Central memory CD4-positive, alpha-beta T cell (primary cell): ENCODE measurements at places on chromosomes 11 and 22.
A peak's percentile ranks its signal among the peaks of the same experiment; 100 is the strongest.

GRCh38 chr11:2865922-2866577 lies 19.5 kb downstream of the CDKN1C start:
- no peak for DNase-seq

DNA sequence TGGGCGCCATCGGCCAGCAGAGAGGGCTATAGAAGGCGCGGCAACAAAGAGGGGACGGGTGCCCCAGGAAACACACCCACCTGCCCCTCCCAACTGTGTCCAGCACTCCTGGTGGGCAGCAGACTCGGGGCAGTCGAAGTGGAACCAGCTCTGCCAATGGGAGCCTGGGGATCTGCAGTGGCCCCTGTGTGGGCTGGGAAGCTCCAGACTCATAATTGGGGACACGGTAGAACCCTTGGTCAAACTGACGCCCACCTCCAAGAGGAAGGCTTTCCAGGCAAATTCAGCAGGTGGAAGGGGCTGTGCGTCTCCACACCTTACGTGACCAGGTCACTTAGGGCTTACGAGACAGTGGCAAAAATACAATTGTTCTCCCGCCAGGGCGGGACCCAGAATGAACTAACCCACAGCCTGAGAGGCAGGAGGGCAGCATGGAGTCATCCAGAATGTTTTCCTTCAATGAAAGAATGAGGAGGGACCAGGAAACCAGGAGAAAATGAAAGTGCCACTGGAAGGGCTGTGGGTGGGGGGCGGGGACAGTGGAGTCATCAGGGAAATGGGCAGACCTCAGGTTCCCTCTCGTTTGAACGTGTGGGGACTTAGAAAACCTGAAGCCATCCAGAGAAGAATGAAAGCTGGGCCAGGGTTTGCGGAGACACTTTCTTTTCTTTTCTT lies 53.2 kb upstream of the SHANK2 start:
- no peak for DNase-seq

DNA sequence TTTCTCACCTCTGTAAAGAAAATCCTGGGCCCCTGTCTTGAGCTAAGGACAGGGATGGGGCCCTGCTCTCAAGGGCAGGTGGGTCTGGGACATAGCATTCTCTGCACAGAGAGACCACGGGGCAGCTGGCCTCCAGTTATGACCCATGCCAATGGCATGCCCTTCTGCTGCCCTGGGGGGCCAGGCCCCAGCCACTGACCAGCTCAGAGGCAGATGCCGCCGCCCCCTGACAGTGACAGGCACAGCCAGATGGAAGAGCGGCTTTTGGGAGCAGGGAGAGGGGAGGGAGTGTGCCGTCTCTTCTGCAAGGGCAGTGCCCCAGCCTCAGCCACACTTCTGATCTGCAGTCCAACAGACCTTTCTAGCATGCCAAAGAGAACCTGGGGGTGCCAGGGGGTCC lies 114.8 kb upstream of the NAV2 start:
- DNase-seq: no peak

DNA sequence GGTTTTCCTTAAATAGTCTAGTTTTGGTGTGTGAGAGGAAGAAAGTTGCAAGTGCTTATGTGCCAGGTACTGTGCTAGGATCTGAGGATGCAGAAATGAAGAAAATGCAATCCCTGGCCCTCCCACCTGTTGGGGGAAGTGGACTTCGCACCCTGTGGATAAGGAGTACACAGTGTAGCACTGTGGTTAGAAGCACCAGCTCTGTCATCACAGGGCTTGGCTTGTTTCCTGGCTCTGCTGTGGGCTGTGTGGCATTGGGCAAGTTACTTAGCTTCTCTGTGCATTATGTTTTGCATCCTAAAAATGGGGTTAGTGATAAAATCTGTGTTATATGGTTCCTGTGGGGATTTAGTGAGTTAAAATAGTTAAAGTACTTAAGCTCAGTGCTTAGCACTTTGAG lies 68.2 kb downstream of the ENDOD1 start:
- no peak for DNase-seq

DNA sequence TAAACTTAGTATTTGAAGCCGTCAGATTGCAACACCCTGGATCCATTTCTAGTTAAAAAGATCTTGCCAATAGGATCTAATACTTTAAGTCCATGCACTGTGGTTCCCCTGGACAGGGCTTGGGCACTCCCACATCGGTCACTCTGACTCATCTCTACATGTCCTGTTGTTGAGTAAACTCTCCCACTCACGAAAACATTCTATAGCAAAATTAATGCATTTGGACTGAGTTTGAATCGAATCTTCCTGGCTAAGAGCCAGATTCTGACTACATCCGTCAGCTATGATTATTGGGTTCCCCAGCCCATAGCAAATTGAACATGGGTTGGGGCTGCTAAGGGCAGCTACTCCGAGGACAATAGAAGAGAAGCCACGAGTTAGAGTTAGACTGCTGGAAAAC lies 182.1 kb upstream of the SORL1-AS1 start:
- DNase-seq: no peak

DNA sequence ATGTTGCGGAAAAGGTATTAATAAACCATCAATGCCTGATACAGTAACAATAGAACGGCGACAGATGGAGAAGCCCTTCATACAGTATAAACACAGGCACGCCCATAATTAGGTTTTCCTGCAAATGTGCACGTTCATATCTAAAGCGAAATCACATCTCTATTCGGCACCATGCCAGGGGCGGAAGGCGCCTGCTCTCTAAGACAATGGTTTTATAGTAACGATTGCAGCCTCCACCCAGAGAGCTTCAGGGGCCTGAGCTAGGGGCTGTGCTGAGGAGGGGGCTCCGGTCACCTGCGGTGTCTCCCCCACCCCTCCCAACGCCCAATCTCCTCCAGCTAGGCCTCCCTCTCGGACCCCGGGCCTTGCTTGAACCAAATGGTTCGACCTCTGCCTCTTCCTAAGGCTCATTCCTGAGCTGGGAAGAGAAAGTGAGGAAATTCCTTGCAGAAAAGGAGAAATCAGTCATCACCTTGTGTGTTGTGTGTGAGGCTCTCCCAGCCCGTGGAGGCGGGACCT lies 9.6 kb downstream of the KRTAP5-5 start:
- DNase-seq: no peak

GRCh38 chr22:26210334-26210733 lies 41.1 kb downstream of the SEZ6L start:
- no peak for DNase-seq

DNA sequence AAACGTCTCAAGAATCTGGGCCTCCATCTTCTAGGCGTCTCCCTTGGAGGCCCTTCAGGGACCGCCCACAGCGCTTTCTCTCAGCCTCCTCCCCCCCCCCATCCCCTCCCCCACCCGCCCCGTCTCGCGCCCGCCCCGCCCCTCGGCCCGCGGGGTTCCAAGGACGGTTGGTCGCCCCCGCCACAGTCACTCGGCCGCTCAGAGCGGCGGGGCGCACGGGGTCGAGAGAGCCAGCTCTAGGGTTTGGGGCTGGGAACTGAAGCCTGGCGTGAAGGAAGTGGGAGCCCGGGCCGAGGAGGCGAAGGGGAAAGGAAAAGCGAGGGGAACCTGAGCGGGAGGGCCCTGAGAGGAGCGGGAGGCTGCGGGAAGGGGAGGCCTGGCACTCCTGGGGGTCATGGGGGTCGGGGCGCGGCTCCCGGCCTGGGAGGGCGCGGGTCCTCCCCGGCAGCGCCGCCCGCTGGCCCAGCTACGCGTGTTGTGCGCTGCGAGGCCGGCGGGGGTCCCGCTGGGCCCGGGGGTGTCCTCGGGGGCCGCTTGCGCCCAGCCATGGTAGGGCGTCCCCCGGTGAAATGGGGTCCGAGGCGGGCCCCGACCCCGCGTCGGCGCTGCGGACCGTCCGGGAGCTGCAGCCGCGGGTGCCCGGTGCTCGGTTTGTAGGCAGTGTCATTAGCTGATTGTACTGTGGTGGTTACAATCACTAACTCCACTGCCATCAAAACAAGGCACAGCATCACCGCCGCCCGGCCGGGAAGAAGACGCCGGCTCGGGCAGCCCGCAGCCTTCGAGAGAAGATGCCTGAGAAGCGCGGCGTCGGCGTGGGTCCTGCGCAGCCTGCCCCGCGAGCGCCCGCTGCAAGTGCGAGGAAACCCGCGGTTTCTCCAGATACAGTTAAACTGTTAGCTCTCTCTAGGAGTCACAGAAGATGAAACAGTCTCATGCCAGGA lies at the start of gene BTG4:
Gene BTG4, minus strand, starts transcription at position 91 of the 944 bp plus-strand sequence. CDS start 13,610 bp downstream, outside the sequence.
- DNase-seq: no peak

- no peak for DNase-seq
Observed at GRCh38 chr11:9396752-9397151, 12.3 kb downstream of the IPO7 start.

DNA sequence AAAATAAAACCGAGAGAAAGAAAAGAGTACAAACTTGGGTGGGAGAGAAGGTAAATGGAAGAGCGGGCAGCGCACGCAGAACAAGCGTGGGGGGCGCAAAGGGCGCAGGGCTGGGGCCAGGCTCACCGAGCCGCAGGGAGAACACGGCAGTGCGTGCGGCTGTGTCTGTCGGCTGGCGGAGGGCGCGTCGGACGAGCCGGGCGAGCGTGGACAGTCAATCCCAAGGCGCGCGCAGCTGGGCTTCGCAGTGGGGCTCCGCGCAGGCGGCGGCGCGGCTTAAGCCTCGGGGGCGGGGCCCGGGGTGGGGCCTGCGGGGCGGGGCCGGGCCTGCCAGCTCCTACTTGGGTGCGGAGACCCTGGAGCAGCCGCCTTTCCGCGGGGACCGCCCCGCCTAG lies at the start of gene UCP2:
Gene UCP2, minus strand, starts transcription at position 249 of the 395 bp plus-strand sequence. CDS start 4,465 bp downstream, outside the sequence.
- peak; percentile 72 for DNase-seq

DNA sequence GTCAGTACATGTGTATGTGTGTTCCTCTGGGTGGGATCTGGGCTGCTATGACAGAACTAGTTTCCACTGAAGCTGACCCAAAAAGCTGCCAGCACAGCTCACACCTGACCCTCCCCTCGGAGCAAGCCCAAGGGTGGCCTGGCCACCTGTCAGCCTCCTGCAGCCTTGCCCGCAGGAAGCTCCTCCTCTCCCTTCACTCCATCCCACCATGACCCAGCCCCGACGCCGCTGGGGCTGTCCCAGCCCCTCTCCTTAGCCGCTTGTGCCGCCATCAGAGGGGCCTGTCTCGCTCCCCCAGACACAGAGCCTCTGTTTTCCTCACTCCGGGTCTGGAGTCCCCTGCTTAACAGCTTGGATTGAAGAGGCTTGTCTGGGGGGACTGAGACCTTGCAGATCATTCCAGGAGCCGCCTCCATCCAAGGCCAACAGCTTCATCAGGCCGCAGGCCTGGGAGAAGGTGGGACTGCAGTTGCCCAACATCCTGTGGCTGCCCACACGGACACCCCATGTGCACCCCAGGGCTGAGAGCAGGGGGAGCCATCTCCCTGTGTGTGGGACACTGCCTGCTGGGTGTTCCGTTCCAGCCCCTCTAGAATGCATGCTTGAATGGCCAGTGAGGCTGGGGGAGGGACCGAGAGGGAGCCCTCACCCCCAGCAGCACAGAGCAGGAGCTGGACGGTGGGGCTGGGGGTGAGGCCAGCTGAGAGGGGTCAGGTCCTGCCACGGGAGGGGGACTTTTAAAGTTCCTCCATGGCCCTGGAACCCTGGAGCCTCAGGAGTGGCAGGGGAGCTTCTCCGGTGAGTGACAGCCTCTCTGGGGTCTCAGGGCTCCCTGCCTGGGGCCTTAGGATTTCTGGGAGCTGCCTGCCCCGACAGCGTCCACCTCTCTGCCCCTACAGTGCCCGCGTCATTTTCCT lies 696 bp downstream of the MRGPRF start:
- DNase-seq: no peak

- no peak for DNase-seq
Observed at GRCh38 chr22:35070451-35071093, 4.6 kb downstream of the ISX start.

DNA sequence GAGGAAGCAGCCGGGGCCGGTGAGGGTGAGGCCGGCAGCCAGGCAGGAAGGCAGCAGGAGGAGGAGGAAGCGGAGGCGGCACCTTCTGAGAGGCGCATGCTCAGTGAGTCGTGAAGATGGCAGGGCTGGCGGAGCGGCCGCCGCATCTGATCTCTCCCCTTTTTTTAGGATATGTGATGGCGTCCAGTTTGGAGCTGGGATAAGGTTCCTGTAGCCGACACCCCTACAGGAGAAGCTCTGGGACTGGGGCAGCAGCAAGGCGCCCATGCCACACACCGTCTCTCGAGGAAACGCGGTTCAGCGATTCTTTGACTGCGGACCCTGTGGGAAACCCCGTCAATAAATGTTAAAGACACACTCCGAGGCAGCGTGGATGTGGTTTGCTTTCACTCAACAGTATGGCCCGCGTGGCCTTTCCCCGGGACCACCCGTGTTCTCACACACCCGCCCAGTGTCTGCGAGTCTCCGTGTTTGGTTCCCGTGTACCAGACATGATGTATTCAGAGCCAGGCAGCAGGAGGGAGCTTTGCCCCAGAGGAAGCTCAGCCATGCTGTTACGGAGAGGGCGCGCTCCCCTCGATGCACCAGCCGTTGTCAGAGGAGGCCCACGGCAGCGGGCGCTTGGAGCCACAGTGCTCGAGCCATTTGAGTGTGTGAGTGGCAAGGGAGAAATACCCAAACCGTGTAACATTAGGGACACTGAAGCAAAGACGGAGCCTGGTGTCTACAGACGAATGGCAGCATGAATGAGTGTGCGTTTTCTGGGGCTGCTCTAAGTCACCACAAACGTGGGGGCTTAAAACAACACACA lies 27.7 kb upstream of the PARVB start:
- peak; percentile 58 for DNase-seq

- DNase-seq: no peak
Observed at GRCh38 chr22:25072406-25072805, 119.9 kb downstream of the KIAA1671 start.

DNA sequence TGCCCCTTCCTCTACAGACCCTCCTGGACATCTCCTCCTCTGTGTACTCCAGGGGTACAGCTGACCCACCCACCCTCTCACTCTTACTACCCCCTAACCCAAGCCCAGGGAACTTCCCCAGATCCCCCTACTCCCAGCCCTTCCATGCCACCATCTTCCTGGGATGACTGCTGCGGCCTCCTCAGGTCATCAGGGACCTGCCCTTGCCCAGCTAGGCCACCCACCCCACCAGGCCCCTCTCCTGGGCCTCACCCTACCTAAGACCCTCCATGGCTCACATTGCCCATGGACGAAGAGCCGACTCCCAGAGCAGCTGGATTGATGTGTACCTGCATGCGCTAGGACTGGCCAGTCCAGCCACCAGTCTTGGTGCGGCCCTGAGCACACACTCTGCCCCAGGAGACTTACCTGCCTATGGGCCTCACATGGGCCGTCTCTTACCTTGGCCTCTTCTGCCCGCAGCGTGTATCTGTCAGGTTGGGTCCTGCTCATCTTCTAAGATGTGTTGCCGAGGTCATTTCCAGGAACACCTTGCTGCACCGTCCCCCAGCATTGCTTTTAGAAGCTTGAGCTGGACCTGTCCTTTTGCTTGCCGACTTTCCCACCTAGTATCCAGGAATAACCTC lies 2.0 kb upstream of the CLDN5 start:
- DNase-seq: no peak
